ENCODE measurements at places on chromosomes 2 and 18.

- no peak for DNase-seq
Measured at GRCh38 chr18:70366174-70366573, 77.3 kb downstream of the SOCS6 start.

DNA sequence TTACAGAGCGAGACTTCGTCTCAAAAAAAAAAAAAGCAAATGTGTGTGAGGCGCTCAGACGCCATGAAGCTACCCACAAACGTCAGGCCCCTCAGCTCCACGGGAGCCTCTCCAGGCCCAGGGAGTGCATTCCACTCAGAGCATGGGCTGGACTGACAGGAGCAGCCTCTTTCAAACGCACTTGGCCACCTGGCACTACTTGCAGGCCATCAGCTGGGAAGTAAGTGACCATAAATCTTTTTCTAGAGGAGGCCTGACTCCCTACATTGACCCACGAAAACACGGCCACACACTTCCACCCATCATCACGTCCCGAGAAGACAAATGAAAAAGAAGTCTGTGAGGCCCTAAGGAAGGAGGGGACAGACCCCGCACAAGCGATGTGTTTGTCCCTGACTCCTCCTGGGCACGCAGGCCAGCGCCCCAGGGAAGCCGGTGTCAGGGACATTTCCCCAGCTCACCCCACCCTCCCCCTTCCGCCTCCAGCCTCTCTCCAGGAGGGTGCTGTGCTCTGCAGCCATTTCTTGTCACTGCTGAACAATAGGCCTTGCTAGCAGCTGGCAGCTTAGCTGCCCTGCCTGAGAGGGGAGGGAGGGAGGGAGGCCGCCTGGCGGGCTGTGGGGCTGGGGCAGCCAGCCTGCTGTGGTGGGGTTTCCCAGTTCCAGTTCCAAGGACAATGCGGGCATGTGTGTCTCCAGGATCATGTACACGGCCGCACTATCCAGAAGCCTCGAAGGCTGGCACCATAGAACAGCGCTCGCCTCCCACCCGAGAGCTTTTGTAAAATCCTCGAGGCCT is 26.6 kb downstream of the SERTAD2 start:
- DNase-seq: peak; percentile 73

DNA sequence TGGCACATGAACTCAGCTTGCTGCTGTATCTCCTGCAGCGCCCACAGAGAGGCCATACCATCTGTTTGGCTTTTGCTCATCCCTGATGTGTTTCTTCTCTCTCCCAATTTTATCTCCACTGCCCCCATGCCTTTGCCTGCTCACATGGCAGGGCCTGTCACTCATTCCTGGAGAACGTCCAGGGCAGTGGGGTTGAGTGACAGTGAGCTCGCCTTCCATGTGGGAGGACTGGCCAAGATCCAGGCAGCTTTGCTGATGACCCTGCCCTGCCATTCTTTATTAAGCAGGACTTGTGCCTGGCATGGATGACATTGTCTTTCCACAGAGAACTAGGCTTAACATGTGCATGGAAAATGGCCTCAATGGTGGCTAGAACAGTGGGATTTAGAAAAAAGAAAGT is 230.5 kb upstream of the THSD7B start:
- DNase-seq: no peak

DNA sequence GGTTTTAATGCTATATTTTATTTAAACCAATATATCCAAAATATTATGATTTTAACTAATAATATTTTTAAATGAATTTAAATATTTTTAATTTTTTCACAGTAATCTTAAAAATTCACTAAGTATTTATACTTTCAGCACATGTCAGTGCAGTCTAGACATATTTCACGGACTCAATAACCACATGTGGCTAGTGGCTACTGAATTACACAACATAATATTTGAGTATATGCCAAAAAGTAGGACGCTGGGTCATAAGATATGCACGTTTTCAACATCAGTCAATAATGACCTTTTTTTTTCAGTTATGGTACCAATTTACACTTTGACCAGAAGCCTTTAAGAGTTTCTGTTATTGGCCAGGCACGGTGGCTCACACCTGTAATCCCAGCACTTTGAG is 117.7 kb downstream of the GFPT1 start:
- no peak for DNase-seq

DNA sequence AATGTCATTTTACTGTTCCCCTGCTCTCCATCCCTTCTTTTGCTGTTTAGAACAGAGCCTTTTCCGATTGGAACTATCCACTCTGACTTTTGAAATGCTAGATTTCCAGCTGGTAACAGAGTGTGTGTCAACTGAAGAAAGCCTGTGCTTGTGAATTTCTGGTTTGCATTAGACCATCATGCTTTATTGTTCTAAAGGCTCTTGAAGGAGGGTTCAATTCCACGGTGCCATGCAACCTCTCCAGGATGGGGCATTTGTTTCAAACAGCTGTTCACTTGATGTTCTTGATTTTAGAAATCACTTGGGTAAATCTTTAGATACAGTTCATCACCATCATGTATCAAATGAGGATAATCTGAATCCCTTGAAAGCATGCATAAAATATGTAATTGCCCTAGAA is 156.7 kb downstream of the QPCT start:
- no peak for DNase-seq

- DNase-seq: no peak
Measured at GRCh38 chr2:128636802-128637147, 318.1 kb upstream of the HS6ST1 start.

DNA sequence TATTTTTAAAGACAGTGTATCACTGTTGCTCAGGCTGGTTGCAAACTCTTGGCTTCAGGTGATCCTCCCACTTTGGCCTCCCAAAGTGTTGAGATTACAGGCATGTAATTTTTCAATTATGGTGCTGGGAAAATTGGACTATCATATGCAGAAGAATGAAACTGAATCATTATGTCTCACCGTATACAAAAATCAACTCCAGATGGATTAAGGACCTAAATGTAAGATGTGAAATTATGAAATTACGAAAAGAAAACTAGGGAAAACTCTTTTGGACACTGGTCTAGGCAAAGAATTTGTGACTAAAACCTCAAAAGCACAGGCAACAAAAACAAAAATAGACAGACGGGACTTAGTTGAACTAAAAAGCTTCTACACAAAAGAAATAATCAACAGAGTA is 31.2 kb downstream of the MAP3K2 start:
- no peak for DNase-seq

- DNase-seq: peak; percentile 42
Measured at GRCh38 chr2:7672027-7672684, 754.9 kb downstream of the RNF144A start.

- no peak for DNase-seq
Measured at GRCh38 chr18:30280861-30281470, 761.6 kb downstream of the DSC3 start.

- no peak for DNase-seq
Measured at GRCh38 chr2:237982039-237982725, 15.4 kb downstream of the UBE2F start.

DNA sequence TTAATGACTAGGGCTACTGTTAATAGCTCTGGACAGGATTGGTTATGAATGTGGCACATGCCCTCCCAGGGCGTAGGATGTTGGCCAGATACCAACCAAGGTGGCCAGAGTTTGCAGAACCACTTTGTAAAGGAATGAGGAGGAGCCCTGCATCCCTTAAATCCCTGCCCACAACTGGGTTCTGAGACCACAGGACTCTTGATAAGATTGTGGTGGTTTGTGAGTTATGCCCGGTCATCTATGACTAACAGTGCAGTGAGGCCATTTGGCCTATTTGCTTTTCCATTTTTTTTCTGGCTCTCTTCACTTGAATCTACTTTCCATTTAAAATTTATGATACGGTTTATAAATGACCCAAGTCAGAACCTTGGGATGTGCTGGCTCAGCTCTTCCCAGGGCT is 294.5 kb downstream of the PRKCE start:
- DNase-seq: no peak

DNA sequence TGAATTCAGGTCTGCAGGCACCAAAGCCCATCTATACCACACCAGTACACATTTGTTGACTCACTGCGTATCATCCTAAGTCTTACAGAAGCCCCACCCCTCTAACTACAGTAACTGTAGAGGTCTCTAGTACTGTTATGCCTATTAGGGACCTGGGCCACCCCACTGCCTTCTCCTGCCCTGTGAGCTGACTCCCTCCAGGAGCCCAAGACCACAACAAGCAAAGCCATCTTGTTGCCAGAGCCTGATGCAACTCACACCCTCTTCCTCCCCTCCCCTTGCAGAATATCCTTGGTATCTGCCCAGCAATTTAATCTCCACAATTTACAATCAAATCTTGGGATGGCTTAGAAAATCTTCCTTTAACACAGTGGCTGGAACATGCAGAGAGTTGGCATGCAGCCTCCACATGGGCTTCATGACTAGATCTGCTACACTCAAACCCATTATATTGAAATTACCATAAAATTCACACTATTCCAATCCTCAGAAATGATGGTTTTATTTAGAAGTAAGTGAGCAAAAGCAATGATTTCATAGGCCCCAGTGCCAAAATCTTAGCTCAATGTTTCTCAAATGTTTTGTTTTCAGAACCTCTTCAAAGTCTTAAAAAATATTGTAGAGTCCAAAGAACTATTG is 17.7 kb upstream of the CYP1B1 start:
- no peak for DNase-seq

- no peak for DNase-seq
Measured at GRCh38 chr2:74066491-74067203, 81.1 kb downstream of the BOLA3 start.

GRCh38 chr2:16311521-16312440 is 353.9 kb downstream of the CYRIA start:
- peak; percentile 13 for DNase-seq

DNA sequence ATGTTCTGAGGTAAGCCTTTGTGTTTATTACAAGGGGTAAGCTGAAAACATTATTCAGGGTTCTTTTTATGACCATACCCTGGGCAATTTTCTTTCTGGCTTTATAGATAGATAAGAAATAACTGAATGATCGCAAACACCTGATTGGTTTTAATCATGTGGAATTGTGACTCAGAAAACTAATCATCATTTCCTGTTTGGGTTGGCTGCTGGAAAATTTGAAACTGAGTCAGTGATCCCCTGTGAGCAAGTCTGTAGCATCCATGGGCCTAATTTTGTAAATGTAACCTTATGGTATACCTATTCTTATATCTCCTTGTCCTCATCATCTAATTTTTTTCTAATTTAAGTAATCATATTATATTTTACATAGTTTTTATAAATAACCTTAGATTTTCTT is 34.3 kb downstream of the CCDC68 start:
- no peak for DNase-seq

GRCh38 chr2:205535001-205535400 is 147.3 kb upstream of the NRP2 start:
- no peak for DNase-seq

GRCh38 chr2:148643998-148644882 is at the start of gene EPC2:
TSS of gene EPC2 (plus strand) at chr2:148644751. CDS start at chr2:148645018, 267 bp downstream.
- DNase-seq: peak; percentile 72

DNA sequence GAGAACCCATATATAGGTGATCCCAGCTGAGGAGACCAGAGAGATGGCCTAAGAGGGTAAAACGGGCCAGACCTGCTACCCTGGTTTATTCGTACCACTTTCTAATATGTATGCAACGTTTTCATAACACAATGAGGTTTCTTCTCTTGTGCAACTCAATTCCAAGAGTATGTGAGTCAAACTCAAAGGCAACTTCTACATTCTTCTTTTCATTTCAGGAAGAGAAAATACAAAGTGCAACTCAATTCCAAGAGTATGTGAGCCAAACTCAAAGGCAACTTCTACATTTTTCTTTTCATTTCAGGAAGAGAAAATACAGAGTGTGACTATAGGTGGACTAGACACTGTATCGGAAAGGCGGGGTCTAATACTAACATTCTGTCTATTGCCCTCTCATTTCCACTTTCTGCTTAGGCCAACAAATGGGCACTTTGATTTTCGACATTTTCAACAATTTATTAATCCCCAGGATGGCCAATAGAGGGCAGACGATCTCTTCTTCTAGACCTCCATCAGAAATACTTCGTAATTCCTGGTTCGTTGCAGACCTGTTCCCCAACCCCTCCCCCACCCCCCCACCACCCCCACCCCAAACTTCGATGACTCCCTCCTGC is 3.7 kb upstream of the CRIM1 start:
- DNase-seq: peak; percentile 49

- DNase-seq: peak; percentile 50
Measured at GRCh38 chr2:174858745-174859144, 94.5 kb upstream of the CHRNA1 start.

GRCh38 chr2:23593752-23594459 is 208.9 kb downstream of the KLHL29 start:
- no peak for DNase-seq

GRCh38 chr2:174617120-174617519 is 19.5 kb upstream of the WIPF1 start:
- no peak for DNase-seq

DNA sequence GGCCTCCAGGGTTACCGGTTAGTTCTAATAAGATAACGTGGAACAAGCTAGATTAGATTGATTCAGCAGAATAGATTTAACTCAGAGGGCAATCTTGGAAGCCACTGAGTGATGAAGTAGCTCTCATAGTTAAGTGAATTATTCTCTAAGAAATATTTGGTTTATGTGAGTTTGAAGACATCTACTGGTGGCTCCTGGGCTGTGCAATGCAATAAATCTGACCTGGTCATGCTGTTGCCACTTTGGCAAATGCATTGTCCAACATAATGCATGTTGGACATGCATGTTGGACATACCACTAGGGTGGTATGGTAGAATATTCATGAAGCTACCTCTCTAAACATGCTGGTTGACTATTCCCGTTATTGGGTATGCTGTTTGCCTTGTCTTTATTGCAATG is 493.7 kb upstream of the VRK2 start:
- no peak for DNase-seq

GRCh38 chr2:190465060-190465459 is 56.9 kb downstream of the MFSD6 start:
- no peak for DNase-seq

GRCh38 chr18:11981192-11981542 is at the start of gene IMPA2:
TSS of gene IMPA2 (plus strand) at chr18:11981507. CDS start at chr18:11981670, 163 bp downstream.
- no peak for DNase-seq

- DNase-seq: no peak
Measured at GRCh38 chr18:47795434-47795814, 135.0 kb downstream of the SMAD2 start.

DNA sequence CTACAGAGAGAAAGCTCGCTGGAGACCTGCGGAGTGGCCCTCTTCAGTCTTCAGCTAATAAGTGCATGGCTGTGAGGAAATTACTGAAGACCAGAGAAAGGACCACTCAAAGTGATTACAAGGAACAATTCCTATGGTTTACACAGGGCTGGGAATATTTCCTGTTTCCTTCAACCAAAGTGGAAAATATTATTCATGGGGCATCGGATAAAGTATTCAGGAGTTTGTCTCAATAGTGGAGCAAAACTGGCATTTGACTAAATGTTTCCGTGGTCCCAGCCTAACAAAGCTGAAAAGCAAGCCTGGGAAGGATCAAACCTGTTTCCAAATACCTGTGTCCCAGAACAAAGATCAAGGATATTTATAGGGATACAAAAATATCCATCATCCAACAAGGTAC is 32.0 kb upstream of the CNGA3 start:
- DNase-seq: no peak

- no peak for DNase-seq
Measured at GRCh38 chr2:8432706-8433336, 249.0 kb upstream of the ID2 start.

DNA sequence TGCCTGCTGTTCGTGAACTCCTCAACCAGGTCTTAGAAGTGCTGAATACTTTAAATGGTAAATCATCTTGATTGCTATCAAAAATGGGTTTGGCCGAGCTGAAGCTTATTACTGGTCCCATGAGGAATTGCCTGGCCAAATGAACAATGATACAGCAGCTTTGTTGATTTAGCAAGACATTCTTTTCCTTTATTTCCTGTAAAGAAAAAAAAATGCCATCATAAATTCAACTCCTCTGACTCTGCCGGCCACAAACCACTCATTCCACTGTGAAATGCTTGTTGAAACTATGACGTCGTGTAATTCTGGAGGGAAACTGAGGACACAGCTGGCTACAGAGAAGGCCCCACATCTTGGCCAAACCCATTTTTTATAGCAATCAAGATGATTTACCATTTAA is 74.2 kb upstream of the ID2 start:
- DNase-seq: no peak

All from NCI-H524 (cell line).